ENCODE measurements at places on chromosomes 4 and X.

DNA sequence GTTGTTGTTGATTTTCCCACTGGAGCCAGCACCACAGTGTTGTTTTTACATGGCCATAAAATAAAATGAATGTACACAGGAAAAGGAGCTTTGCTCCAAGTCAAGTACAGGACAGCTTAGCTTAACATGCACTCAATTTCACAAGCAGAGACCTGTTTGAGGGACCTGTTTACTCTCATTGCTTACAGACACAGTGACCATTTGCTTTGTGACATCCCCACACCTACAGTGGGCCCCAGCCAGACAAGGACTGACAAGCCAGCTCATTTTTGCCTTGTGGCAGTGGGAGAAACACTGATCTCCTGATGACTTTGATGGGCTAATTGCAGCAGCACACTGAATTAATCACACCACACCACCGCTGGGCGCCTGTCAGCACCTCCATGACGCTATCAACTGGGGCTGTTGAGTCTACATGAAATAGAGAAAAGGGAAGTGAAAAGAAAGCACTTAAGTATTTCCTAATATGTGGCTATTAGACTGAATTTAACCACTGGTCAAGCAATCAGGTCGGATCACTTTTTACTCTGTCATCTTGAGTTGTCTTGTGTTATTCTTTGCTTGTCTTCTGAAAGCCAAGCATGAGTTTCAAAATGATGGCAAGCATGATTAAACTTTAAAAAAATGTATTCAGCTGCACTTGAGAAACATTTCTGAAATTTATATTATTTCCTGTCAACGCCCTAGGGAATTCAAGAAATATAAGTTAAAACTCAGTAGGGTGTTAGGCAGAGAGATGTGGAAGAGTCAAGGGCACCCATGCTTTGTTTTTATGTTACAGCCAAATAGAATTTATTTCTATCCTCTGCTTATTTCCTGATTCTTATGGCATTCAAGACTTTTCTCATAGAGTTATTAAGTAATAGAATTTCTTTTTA is 557.7 kb downstream of the RAB28 start:
- no peak for DNase-seq

- no peak for DNase-seq
Observed at GRCh38 chr4:123343400-123344041, 53.1 kb upstream of the SPRY1 start.

GRCh38 chr4:128155231-128155855 is 94.2 kb downstream of the LARP1B start:
- no peak for DNase-seq

DNA sequence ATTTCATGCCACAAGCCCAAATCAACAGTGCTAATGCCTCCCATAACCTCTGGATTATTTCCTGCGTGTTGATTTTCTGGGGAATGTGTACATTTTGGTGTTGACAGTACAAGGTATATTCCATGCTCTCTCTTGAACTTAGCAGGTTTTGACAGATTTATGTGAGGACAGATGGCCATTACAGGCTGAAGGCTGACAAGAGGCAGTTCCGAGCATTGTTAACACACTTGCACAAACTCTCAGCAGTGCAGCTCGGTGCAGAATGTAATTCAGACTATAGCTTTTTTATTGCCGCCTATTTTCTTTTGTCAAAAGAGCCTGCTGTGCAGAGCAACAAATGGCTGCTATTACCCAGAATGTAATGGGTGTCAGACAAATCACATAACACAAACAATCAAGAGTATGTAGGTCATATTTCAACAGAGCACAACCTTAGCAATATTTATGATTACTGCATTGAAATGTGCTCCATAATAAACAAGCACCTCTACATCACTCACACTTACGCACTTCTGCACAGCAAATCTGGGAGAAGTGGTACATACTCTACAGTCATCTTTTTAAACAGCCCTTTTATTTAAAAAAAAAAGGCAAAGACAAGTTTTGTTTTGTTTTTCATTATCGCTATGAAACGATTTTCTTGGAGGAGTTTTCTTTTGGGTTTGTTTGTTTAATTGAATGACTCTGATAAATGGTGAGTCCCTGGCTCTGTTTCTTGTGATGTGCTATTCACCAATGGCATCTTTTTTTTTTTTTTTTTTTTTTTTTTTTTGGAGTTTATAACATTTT is 71.6 kb downstream of the PPARGC1A start:
- no peak for DNase-seq

DNA sequence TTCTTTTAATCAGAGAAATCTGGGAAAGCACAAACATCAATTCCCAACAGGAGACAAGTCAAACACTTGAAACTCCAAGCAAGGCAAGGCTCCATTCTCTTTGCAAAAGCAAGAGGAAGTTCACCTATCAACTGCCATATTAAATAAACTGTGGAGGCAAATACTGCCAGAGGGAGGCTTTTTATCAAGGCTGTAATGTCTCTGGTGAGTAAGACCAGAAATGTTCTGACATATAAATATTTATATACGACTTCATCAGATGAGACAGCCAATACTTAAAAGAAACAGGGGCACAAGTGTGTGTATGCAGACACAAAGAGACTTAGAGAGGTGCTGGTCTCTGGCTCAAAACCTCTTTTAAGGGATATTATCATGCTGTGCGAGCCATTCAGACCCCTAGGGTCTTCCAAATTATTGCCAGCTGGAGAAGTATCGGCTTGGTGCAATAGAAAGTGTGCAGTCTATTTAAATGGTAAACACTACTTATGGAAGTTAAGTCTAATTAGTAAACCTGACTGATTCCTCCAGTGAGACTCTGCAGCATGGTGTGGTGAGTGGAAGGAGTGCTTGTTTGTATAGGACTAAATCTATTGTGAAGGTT is 24.4 kb downstream of the DCX start:
- DNase-seq, result no peak
